CD4-positive, alpha-beta memory T cell (primary cell): ENCODE measurements at places on chromosomes 12 and 14. TPM values are rescaled to one million over a fixed set of nuclear protein-coding genes. Genes with fewer than 3 reads are reported as not detected.

Gene TAS2R9
- polyA plus RNA-seq: not detected

DNA sequence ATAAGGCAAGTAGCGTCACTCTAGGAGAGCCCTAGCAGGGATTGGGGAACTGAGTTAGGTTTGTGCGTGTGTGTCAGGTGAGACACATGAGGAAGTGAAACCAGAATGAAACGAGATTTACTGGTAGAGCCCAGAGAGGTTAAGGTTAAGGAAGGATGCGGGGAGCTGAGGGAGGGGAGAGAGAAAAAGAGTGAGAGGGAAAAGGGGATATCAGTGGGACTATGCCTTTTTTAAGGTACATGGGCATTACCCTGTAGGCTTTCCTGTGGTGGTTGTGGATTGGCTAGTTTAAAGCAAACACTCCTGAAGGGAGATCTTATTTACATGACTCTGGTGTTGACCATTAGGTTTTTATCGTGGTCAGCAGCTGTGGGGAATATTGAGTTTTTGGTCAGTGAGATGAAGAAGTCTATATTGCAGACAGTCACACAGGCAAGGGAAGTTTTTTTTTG is 13.9 kb downstream of the ZDHHC17 start:
- no peak for DNase-seq

GRCh38 chr14:101590062-101590461 is 28.8 kb downstream of the DIO3 start:
- no peak for DNase-seq

GRCh38 chr14:100653409-100653808 is 66.2 kb upstream of the BEGAIN start:
- DNase-seq: no peak

DNA sequence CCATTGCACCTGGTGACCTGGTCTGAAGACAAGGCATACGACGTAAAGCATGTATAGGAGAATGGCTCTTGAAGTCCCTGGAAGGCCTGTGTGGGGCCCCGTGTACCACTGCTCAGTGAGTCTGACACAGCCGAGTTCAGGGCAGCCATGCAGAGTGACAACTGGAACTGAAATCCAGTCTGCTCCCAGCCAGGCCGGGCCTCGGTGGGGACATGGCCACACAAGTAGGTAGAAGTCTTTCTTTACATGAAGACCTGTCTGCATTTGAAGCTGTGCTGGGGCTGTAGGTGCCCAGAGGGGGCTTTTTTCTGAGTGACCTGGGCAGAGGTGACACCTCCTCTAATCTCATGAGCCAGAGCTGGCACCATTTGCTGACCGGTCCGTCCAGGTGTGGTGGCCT is 35.7 kb downstream of the ADGRD1 start:
- no peak for DNase-seq

GRCh38 chr12:5522432-5523335 is 90.8 kb downstream of the NTF3 start:
- DNase-seq: no peak

DNA sequence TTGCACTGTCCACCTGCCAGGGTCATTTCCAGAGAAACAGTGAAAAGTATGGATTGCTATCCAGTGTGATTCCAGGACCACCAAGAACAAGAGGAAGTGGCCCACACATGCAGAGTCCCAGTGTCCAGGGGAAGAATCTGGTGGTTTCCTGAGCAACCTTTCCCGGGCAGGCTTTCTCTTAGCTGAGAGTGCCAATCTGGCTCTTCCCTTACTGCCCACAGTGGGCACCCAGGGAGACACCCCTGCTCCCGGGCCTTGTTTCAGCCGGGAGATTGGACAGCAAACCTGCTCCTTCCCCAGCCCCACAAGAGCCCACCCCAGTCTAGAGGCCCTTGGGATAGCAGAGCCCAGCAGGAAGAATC is 62.1 kb downstream of the VWF start:
- DNase-seq: no peak

Gene TPPP2
- polyA plus RNA-seq: not detected

DNA sequence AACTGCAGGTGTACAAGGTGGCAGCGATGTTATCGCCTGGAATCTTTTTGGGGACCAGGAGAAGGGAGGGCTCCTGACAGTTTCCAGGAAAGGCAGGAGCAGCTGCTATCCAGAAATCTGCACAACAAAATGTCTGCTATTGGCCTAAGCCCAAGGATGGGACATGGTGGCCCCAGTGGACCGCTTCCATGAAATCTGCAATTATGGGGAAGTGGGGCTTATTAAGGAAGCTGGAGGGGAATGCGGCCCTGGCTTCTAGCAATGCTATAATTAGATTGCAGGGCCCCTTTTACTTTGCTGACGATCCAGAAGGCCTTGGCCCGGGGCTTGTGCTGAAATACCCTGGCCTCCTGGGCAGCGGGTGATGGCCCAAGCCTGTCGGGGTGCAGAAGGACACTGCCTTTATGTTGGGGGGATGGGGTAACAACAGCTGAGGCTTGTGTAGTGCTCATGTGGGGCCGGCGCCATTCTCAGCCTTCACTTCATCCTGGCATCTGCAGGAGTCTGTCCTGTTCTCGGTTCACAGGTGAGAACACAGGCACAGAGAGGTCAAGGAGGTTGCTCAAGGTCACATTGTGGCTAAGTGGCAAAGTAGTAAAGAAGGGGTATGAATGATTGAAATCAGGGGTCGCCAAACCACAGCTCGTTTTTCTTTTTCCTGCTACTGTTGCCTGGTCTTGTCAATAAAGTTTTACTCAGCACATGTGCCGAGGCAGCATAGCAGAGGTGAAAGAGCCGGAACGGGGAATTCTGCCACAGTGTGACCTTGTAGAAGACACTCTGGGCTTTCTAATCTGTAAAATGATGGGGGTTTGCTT is 153.5 kb downstream of the RBM19 start:
- DNase-seq: no peak

Gene RNASE1
- polyA plus RNA-seq: not detected

GRCh38 chr14:28773861-28774691 is 7.5 kb downstream of the FOXG1 start:
- no peak for DNase-seq

GRCh38 chr12:65557438-65558181 is 266.7 kb upstream of the HMGA2 start:
- no peak for DNase-seq

DNA sequence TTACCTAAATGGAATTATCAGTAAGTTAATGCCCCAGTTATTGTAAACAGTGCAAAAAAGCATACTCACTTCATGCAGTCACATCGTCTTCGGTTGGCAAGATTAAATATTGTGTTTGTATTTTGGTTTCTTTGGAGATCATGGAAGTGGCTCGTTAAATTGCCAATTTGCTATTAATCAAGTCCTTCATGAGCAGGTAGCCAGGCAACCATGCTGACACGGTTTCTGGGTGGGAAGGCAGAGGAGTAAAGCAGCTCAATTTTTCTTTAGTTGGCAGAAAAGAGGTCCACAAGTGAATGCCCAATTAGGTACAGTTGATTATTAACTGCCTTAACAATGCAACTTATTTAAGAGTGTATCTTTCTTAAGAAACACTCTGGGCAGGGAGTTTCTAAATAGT is 43.9 kb downstream of the PPP4R3A start:
- DNase-seq: no peak

Gene PTCSC3
- not detected for polyA plus RNA-seq

Gene ZBTB1
- polyA plus RNA-seq: 86.5 TPM

DNA sequence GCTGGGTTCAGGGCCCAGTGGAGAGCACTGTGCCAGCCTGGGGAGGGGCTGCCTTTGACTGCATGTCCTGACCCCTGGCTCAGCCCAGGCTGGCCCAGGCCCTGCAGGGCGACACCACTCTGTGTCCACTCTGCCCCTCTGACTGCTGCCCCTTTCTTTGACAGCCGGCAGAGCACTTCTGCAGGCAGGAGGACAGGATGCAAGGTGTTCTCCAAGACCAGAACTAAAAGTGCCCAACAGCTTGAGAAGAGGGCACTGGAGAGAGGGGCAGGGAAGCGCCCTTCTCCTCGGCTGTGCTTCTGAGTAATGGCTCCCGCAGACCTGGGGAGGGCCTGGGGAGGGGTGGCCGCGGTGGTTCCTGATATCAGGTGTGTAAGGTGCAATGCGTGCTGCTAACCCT is 72.7 kb downstream of the WDR20 start:
- DNase-seq: no peak

GRCh38 chr12:131753757-131754156 is 42.9 kb downstream of the SFSWAP start:
- no peak for DNase-seq

- no peak for DNase-seq
These were observed 52.4 kb upstream of the SCN8A start for GRCh38 chr12:51538599-51538998.

Gene CYP27B1
- 0.55 TPM for polyA plus RNA-seq

Gene USP44
- 1.4 TPM for polyA plus RNA-seq

Gene BDKRB2
- polyA plus RNA-seq: not detected

DNA sequence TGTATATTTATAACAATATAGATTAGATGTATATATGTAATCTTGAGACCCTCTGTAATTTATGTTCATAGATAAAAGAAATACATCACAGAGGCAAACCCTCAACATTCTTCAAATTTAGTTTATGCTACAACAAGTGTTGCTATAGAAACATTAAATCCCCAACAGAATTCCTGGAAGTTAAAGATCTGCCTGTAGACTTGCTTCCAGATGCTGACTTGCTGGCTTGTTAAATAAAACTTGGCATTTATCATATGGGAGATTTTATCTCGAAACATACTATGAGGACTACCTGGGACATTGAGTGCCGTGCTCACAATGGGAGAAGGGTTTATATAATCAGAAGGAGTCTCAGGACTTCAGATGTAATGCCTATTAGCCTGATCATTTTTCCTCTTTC is 136.3 kb upstream of the PLXNC1 start:
- DNase-seq: no peak

Gene TAS2R7
- polyA plus RNA-seq: not detected

DNA sequence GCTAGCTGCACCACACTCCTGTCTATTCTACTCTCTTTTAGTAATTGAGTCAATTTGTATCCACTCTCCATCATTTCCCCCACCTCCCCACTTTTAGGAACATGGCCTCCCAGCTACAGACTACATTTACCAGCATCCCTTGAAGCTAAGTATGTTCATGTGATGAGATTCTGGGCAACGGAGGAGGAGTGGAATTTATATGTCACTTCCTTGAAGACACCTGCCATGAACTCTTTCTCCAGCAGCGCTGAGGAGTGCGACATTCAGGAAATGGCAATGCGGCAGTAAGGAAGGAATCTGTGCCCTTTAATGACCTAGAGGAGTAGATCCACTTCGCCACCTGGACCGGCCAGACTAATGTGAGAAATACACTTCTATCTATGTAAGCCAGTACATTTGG is 243.7 kb upstream of the DIO2 start:
- no peak for DNase-seq

Gene SIX4
- not detected for polyA plus RNA-seq

Gene KRT8
- 0.36 TPM for polyA plus RNA-seq

DNA sequence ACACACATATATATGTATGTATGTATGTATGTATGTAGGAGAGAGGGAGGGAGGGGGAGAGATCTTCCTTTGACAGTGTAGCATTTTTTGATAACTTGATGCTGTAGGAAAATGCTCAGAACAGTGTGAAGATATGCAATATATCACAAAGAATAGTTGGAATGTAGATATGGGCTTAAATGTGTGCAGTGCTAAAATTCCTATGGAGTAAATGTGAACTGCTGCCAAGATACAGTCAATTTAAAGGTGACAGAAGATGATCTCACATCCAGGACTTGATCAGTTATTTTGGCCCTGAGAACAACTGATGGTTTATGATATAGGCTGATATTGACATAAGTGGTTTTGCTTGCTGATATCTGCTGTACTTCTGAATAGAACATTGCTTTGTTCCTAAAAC is 84.2 kb downstream of the DAAM1 start:
- DNase-seq: no peak

GRCh38 chr12:41212625-41213024 is 24.5 kb downstream of the PDZRN4 start:
- no peak for DNase-seq
